Stimulated activated CD8-positive, alpha-beta memory T cell treated with anti-CD3 and anti-CD28 coated beads, Interleukin-7, amount 100 ng/mL, for 4 hours (primary cell): ENCODE measurements at places on chromosomes 3 and 15.

GRCh38 chr3:186362988-186363387, 954 bp upstream of the DGKG start:
- DNase-seq: no peak

- no peak for DNase-seq
Measured at GRCh38 chr3:186333256-186333655, 28.8 kb downstream of the DGKG start.

DNA sequence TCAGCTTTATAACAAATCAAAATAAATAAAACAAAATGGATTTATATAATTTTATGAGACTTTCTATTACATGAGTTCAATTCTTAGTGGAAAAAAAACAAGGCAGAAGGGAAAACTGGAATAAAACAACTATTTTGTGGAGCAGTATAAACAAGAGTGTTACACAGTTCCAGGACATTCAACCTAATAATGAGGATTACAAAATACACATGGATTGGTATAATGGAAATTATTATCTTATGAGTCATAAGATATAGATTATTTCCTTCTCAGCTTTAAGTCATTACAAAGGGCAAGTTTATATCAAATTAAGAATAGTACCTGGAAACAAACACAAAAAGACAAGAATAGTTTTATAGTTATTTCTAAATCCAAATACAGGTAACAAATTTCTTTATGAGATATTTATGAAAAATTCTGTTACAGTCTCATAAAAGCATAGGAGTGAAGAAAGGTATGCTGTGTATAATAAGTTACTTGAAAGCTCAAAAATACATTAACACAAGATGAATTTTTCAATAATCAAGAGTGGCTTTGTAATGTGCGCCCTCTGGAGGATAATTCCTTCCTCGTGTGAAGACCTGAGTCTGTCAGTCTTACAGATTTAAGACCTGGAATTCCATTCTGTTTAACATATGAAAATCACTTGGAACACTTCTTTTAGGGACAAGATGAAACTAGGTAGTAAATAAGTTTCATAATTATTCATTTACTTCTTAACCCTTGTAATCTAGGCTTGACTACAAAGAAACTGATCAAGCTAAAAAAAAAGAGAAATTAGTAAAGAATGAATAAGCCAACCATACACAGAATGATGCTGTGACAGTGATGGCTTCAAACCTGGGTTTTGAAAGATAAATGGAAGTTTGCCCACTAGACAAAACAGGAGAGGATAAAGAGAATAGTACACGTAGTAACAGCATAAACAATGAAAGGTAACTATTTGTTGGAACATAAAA, 9.5 kb downstream of the COPS2 start:
- no peak for DNase-seq

- no peak for DNase-seq
Measured at GRCh38 chr15:91853948-91854638, 585 bp downstream of the SLCO3A1 start.

- no peak for DNase-seq
Measured at GRCh38 chr15:55707951-55708350, 35.0 kb downstream of the PRTG start.

GRCh38 chr3:25283613-25284012, 144.4 kb upstream of the RARB start:
- no peak for DNase-seq

- DNase-seq: no peak
Measured at GRCh38 chr3:136626493-136626892, 125.7 kb downstream of the STAG1 start.

- DNase-seq: no peak
Measured at GRCh38 chr3:63538919-63539318, 113.6 kb upstream of the SNTN start.

GRCh38 chr3:50557915-50558314, 9.6 kb downstream of the C3orf18 start:
- DNase-seq: no peak

GRCh38 chr3:117523418-117523817, 813.8 kb downstream of the TUSC7 start:
- no peak for DNase-seq

DNA sequence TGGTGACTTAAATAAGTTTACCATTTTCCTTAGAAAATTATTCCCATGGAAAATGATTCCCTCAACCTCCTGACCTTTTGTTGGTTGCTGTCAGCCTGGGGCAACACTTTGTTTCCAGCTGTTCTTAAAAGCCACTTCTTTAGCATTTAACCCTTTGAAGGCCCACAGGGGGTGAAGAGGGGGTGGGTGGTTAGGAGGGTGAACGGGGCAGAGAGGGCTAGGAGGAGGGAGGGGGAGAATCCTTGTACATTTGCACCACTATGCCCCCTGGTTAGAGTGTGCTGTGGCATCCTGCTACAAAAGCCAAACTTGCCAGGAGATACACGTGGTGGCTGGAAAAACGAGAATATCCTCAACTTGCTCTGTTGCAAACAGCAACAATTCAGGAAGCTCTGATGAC, 273.2 kb upstream of the RGMA start:
- DNase-seq: no peak

- DNase-seq: no peak
Measured at GRCh38 chr15:50219820-50220219, 37.8 kb downstream of the SLC27A2 start.

GRCh38 chr15:59373215-59373614, 544 bp upstream of the MYO1E start:
- no peak for DNase-seq

GRCh38 chr3:111764645-111765091, 94.4 kb upstream of the PHLDB2 start:
- DNase-seq: no peak

- DNase-seq: no peak
Measured at GRCh38 chr3:143731776-143732175, 116.5 kb downstream of the SLC9A9 start.

- DNase-seq: no peak
Measured at GRCh38 chr15:63351170-63351569, 30.5 kb downstream of the CA12 start.

DNA sequence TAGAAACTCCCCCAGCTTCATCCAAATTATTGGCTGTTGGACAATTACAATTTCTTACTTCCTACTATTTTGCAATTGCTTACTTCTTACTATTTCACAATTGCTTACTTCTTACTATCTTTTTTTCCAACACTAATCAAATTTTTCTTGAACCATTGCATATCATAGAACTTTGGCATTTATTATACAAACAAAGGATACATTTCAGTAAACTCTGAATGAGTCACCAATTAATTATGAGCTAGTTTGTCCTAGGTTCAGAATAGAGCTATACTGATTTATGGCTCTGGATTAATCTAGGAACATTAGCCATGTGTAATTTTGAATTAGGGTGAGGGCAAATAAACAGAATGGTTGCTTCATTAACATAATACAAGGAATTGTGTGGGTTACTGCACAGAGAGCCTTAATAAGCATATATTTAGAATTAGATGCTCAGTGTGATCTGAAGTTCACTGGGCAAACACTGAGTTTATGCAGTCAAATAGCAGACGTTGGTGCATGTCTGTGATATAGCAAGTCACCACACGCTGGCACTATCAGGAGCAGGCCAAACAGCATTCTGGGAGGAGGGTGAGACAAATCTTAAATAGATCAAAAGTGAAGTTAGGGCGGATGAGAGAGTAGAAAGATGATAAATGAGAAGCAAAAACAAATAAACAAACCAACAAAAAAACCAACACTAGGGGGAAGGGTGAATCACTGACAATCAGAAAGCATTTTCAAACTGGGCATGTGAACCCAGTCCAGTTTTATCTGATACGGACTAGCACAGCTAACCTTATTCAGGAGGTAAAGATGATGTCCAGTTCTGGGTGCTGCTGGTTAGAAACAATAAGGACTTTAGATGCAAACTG, 21.5 kb downstream of the GABRR3 start:
- DNase-seq: no peak

DNA sequence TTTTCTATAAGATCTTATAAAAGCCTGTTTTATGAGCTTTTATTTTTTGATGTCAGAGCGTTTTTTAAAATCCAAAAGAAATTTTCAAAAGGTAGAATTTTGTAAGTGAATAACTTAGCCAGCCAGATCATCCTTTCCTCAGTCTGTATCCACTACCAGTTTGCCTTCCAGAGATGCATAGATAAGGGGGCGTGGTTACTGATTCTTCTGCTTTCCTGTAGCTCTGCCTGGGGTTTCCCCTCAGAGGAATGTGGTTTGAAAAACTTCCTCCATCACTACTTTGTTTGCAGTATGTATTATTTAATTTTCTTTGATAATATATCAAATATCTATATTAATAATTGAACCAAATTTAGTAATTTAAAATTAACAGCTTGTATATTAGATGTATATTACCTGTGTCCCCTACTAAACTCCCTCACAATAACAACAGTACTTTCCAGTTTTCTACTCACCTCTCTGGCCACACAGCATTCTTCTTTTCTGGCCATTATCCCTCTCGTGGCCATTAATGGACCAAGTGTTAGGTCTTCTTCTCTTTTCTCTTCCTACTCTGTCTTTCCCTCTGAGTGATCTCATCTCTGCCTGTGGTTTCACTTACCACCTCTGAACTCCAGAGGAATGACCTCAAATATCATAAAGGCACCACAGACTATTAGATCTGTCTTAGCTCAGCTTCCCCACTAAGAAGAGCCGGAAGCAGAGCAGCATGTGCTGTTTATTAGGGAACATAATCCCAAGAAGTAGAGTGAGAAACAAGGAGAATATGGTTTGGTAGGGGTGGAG, 239.7 kb downstream of the UBE2E2 start:
- no peak for DNase-seq

DNA sequence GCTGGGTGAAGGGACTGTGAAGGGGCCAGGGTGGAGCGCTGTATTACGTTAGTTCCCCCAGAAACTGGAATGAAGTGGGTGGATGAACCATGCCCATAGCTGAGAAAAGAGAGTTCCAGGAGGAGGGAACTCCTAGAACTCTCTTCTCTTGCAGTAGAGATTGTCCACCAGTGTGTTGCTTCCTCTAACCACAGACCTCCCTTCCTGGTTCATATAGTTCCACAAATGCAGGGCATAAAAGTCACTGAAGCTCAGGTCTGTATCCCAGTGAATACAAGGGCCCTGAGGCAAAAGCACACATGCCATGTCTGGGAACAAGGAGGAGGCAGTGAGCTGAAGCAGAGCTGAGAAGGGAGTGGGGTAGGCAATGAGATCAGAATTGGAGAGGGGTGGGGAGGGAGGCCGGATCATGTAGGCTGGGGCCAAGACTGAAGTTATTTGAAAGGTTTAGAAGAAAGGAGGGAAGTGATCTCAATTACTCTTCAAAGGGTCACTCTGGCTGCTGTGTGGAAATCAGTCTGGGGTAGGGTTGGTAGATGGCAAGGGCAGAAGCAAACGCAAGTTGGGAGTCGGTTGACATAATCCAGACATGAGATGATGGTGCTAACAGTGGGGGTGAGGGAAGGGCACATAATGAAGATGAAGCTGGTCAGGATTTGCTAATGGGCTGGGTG, 6.5 kb downstream of the A4GNT start:
- DNase-seq: no peak

- no peak for DNase-seq
Measured at GRCh38 chr3:59268170-59268569, 218.3 kb upstream of the CFAP20DC start.

GRCh38 chr15:47954196-47954595, 166.6 kb upstream of the SLC24A5 start:
- DNase-seq: no peak

GRCh38 chr3:172751175-172751704, 714 bp downstream of the ECT2 start:
- DNase-seq: no peak

- no peak for DNase-seq
Measured at GRCh38 chr15:71129669-71130068, 14.4 kb downstream of the THSD4 start.

- DNase-seq: no peak
Measured at GRCh38 chr3:194082743-194083636, 53.0 kb upstream of the HES1 start.
